Glutamatergic neuron (in vitro differentiated cells): ENCODE measurements at places on chromosomes 12 and 14.

DNA sequence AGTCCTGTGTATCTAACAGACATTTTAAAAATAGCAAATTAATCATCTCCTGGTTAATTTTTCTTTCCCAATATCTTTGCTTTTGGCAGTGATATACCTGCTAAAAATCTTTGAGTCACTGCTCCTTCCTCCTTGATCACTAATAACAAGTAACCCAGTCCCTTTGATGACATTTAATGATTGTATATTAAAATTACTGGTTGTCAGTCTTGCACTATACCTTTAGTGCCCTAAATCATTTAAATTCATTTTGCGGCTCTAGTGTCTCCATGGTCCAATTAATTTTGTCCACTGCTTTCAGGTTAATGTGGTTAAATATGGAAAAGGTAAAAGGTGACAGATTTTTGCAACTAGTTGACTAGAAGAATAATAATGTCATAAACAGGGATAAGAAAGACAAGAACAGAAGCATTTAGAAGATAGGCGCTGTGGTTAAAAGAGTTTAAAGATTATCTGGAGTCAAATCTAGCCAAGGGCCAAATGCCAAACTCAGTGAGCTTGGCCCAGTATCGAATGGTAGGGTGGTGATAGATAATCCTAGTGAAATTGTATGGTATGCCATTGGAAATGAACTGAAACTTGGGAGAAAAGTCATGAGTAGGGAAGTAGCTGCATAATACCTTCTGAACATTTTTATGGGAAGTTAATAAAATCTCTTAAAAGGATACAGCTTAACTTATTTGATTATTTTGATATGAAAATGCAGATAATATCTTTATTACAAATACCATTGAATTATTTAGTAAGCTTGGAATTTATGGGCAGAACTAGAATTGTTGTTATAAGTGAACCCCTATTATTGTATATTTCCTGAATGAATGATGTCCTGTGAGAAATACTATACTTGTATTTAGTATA lies 115.0 kb downstream of the PCNX1 start:
- no peak for DNase-seq

- no peak for DNase-seq
Observed at GRCh38 chr12:62098132-62098531, 162.1 kb upstream of the USP15 start.

DNA sequence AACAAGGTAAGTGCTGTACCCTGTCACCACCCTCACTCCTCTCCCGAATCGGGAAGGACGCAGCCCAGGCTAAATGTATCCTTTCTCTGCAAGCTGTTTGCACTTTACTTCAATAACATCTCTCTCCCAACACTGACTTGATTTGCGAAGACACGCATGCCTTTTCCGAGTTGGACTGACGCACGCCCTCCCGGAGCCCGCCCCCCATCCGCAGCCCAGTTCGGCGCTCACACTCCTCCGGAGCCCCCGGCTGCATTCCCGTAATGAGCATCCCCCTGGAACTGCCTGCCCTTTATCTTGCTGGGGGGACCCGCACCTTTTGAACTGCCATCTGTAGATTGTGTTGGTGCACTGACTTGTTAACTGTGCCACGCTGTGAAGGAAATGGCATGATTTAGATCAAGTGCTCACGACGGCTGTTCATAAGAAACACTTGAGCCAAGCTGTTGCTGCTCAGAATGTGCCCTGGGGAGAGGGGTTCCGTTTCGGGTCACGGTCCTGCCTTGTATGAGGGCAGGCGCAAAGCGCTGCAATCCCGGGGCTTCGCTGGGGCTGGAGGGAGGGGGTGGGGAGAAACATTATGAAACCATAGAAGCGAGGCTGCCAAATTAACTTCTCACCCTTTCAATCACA lies 176.6 kb upstream of the CDKN3 start:
- DNase-seq: peak; percentile 54

- DNase-seq: peak; percentile 30
Observed at GRCh38 chr12:102702447-102703114, 214.5 kb downstream of the PAH start.

DNA sequence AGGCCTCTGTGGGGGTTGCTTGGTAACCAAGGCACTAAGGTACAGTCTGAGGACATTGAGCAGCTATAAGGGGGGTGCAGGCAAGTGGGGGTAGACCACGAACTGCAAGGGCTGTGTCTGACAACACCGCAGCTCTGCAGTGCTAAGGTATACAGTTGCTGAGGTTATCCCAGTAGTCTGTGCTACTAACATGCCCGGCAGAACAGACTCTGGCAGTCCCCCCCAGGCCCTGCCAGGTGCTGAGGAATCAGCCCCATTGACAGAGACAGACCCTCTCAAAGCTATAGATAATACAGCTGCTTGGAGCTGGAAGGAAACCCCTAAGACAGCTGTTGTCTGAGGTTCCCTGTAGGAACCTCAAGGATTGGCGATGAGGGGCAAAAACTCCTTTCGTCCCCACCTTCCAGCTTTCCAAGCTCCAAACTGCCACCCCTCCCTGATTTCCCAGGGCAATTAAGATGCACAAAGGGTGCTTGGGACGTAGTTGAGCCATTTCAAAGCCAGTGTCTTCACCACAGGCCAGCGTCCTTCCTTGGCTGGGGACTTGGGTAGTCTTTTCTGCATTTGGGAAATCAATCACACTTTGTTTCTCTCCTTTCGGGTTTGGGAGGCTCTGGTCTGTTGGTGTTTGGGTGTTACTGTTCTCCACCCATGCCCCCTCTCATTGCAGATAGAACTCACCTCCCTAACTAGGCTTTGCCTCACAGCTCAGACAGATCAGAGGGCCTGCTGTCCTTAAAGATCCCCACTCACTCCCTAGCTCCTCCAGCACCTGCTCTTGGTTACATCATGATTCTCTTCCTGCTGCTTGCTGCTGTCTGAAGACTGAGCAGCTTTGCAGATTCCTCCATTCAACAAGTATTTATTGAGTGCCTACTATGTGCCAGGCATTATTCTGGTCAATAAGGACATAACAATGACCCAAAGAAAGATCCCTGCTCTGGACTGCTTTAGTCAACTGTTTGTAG lies 2.0 kb upstream of the MYH7 start:
- DNase-seq: no peak

DNA sequence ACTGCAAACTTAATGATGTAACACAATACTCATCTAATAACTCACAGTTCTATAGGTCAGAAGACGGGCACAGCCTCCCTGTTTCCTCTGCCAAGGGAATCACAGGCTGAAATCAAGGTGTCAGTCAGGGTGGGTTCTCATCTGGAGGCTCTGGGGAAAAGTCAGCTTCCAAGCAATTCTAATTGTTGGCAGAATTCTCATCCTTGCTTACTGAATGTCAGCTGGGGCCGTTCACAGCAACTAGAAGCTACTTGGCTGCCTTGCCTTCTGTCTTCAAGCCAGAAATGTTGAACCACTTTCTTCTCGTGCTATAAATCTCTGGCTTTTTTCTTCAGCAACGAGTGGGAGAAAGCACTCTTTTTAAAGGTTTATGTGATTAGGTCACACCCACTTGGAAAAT lies 80.1 kb upstream of the PDZRN4 start:
- DNase-seq: no peak

GRCh38 chr12:32437095-32437515 lies 37.7 kb downstream of the FGD4 start:
- no peak for DNase-seq

DNA sequence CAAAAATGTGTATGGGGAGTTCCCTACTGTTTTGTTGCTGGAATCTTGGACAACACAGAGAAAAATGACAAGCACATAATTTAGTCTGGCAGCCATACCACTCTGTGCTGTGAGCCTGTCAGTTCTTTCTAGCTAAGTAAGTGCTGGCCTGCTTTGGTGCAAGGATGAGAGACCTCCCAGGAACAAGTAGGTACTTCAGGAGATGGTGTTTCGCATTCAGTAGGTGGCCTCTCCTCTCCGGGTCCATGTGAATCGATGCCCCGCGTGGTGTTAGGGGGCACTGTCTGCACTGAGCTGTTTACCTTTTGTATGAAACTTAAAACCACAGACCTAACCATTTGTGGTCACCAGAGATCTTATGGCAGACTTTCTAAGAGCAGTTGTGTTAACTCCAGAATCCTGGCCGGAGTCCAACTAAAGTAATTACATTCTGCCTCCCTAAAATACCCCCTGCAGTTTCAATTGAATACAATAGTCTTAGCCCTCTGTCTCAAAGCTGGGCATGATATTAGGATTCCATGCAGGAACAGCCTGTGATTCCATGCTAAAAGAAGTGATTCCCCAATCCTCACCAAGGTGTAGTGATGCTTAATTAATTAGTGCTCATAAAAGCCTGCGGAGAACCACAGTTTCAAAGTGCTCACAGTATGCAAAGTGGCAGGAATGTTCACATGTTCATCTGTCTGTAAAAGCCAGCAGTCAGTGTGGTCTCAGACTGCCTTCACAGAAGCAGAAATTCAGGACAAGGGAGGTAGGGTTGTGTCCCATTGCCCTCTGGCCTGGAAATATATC lies 64.2 kb downstream of the LLPH start:
- DNase-seq: no peak

DNA sequence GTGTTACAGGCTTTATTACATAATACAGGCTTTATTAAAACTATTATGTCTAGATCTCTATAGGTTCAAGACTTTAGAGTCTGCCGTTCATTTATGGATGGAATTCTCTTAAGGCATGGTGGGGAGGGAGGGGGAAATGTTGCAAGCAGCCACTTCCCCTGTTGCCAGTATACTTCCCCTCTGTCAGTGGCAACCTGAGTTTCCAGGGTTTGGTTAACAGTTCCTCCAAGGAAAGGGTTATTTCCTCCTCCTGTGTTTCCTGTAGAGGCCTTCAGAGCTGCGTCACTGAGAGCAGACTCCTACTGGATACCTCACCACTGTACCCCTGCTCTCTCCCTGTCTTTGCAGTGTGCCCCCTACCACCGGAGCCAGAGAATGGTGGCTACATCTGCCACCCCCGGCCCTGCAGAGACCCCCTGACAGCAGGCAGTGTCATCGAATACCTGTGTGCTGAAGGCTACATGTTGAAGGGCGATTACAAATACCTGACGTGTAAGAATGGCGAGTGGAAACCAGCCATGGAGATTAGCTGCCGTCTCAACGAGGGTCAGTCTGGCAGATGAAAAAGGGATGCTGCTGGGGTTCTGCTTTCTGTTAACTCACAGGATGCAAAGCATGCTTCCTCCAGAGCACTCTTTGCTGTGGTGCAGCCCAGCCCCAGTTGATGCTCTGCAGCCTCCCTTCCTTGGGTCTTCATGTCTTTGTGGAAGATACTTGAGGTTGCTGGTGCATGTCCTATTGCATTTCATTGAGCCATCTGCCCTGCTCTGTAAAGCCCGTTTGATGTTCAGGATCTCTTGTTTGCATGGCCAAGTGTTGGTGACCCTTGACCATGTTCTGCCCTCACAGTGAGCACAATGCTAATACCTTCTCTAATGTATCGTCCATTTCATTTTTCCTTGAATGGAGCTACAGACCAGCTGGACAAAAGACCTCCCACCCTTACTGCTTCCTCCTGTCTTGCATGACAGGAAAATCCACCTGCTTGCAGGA lies 63.6 kb upstream of the SRSF5 start:
- DNase-seq: no peak

- no peak for DNase-seq
Observed at GRCh38 chr12:103102225-103102744, 144.8 kb downstream of the ASCL1 start.

DNA sequence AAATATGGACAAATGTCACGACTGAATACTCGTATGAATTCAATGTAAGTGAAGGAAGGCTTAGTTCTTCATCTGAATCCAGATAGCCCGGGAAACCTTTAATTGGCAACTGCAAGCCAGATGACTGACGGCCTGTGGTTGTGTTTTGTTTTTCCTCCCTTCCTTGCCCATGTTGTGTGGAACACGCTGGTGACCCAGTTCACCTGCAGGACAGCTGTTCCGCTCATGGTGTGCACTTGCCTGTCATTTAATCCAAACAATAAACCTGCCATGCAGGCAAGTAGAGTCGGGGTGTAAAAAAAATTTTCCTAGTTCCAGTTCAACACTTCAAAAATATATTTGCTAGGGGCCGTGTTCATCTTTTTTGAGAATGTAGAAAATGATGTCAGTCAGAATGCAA lies 88.0 kb downstream of the TMEM132D start:
- DNase-seq: no peak

DNA sequence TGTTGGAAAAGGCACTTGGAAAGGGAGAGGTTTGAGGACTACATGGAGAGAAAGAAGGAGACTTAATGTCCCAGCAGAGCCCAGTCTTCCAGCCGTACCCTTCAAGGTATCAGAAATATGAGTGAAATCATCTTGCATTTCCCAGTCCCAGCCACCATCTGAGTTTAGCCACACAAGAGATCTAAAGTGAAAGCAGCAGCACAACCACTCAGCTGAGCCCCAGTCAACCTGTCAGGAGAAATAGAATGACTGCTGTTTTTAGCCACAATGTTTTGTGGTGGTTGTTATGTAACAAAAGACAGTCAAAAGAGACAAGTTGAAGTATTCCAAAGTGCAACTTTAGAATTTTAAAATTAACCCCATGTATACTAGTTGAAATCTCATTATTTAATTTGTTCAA lies 28.0 kb downstream of the DERA start:
- DNase-seq: no peak

DNA sequence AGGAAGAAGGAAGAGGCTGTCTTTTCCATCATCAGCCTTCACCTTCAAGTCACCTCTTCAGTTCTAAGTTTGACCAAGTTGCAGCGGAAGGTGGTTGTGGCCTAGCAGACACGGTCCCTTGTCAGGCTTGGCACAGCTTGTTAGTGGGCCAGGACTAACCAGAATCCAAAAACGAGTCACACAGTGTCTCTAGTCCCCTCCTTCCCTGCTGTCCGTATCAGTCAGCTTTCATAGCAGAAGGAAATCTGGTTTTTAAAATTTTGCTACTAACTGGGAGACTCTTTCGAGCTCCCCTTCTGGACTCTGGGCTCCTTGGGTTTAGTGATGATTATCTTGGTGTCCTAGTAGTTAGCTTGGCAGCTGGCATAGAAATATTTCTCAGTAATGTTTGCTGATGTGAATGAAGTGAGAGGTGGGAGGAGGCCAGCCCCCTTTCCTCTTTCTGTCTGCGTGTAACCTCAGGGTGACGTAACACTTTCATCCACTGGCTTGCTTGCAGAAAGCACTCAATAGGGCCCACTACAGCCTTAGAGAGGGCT lies 3.8 kb downstream of the ETV6 start:
- no peak for DNase-seq

DNA sequence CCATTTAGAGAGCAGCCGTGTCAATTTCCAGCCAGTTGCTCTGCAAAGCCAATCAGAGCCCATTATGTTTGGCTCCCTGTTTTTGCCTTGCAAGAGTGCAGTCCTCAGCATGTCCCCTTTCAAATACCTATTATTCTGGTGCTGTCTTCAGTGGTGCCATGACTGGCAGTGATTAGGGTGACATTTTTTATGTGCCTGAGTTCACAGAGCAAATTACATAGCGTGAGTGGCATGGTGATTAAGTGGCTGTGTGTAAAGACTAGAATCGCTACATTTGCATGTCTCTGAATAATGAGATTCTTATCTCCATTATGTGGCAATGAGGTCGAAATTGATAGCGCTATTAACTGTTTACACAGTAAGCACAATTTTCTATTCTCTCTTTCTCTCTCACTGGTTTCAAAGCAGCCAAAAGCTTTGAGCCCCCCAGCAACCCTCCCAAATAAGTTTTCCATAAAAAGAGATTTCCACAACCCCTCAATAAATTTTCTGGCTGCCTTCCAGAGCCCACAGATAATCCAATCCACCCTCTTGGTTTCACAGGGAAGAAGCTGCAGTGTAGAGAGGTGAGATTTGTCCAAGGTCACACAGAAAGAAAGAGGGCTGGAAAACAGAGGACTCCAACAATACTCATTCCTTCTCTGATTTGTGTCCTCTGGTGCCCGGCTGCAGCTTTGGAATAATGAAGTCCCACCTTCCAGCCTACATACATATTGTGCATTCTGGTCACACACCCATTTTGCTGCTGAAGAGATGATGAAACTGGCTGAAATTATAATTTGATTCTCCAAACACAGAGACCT lies 58.8 kb upstream of the NUDT4 start:
- DNase-seq: no peak
